ENCODE measurements at places on chromosomes 5 and 9.

GRCh38 chr5:154098465-154098864, 59.7 kb downstream of the MFAP3 start:
- DNase-seq = no peak

DNA sequence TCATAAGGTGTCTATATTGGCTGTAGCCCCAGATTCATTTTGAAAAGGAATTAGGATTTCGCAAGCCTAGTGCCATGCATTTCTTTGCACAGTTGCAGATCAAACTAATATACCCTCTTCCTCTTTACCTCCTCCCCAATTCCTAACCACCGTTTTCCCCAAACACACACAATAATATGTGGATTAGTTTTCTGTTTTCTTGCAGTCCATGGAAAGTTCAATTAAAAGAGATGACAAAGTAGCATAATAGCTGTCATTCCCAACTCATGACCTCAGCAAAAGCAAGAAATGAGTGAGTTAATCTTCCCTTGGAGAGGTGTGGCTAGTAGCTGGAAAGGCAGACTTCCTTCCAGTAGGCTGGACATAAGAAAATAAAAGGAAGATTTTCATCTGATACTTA, 349.1 kb downstream of the TMEM232 start:
- no peak for DNase-seq

DNA sequence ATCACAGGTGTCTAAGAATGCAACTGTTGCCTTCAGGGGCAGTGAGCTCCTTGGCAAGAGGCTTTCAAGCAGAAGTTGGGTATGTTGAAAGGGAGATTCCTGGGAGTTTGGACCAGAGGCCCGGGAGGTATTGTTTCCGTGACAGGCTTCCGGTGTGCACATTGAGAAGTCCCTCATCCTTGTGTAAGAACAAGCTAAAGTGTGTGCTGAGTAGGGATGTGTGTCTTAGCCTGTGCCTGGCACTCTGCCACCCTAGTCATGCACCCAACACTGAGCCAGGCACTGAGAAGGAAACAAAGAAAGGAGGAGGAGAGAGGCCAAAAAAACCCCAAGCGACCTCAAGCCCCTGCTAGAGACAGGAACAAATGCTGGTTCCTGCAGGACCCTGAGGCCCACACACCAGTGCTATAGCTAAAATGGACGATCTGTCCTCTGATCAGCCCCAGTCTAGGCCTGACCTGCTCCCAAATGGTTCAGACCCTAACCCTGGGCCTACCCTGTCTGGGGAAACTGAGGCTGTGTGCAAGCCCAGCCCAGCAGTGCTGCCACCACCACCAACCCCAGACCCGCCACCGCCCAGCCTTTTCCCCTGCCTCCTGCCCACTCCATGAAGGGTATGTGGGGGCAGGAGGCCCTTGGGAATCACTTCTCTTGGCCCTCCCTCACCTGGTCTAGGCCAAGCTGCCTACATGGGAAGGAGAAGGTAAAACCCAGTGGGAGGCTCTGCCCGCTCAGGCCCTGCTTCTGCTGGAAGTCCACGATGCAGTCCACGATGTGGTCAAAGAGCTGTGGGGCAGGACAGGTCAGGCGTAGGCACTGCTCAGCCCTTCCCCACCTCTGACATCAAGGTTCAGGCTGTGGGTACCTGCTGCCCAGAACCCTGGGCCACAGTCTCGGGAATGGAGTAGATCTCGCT, 12.6 kb downstream of the HK3 start:
- no peak for DNase-seq

DNA sequence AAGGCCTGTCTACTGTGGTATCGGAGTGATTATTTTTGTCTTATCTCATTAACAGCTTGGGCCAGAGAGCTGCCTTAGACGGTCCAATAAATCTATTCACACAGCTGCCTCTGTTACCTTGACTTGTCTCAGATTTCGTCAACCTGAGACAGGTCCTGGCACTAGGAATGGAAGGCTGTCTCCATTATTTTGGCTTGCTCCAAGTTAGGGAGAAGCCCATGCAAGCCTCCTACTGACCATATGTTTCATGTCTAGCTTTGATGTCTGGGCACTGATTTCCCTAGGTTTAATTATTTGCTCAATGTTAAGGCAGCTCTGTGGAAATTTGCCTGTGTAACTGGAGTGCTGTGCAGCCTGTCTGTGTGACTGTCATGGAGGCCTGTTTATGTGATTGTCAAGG, 12.4 kb upstream of the RALGPS1 start:
- DNase-seq = peak; percentile 70

DNA sequence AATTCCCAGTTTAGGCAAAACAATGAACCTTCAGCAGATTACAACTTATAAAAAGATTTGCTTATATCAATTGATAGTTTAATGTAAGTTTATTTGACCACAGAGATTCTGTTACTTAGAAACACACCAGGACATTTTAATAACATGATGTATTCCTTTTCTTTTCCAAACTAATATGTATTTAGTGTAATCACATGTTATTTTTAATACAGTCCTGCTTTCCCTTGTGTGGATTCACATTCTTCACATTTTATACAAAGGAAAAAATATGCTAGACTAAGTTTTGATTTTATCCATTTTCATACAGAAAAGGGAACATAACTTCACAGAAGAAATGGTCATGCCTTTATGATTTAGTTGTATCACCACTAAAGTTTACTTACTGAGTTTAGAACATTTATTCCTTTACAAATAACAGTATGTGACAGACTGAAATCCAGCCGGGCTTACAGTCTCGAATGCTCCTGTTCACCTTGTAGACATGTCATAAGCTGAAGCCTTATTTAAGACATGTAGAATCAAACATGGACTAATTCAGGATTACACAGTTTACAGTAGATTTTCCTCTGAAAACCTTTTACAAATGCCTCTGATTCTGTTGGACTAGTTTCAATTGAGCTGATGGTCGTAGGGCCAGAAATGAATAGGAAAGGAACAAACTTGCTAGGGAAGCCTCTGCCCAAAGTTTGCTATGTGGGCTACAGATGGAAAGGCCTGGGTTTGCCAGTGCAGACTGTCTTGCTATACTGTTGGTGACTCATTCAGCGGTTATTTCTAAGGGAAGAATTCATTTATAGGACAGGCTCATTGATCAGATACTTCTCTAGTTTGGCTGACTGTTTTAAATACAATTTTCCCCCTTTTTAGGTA, 6.6 kb upstream of the ASPN start:
- no peak for DNase-seq

- no peak for DNase-seq
Observed at GRCh38 chr5:1415626-1416360, 29.4 kb downstream of the SLC6A3 start.

GRCh38 chr5:159576902-159577301, 246.6 kb upstream of the IL12B start:
- DNase-seq = no peak

DNA sequence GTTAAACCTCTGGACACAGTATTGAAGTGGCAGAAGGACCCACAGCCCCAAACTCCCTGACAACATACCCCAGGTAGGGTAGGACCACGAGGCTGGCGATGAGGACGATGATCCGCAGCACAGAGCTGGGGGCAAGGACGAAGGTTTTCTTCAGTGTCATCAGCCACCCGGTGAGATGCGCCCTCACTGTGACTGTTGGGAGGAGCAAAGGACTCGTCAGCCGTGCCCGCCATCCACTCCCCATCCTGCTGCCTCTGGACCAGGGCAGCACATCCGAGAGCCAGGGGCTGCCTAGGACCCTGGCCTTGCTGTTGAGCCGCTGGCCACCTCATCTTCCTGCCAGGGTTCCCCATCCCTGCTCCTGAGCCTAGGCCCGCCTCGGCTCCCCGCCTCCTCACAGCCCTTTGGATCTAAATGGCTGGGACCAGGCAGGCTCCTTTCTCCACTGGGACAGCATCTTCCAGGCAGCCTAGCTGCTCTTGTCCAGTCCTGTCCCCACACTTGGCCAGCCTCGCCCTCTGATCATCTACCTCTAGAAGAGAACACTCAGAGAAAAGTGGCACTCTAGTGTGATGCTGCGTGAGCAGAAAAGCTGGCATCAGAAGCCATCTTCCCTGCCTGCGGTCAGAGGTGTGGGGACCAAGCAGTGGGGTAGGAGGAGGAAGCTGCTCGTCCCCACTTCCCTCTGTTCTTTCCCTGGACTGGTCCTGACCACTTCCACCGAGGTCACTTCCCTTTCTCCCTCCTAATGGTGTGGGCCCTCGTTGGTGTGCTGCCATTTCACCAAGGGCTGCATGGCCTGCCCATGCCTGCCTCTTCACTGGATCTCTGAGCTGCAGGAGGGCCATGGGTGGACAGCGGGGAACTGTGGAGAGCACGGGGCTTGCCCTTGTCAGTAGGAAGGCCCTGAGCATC, 49.2 kb downstream of the OTULIN start:
- DNase-seq = no peak

GRCh38 chr9:131965103-131965502, 114.6 kb downstream of the MED27 start:
- no peak for DNase-seq
